ENCODE measurements at places on chromosomes 4 and X.

- no peak for DNase-seq
Observed at GRCh38 chrX:110404376-110404775, 45.7 kb downstream of the RTL9 start.

GRCh38 chr4:110294165-110294564 is 95.8 kb upstream of the ELOVL6 start:
- DNase-seq: no peak

- DNase-seq: no peak
Observed at GRCh38 chrX:9475984-9476383, 11.1 kb downstream of the TBL1X start.

- DNase-seq: no peak
Observed at GRCh38 chr4:159298502-159298901, 195.6 kb downstream of the RAPGEF2 start.

DNA sequence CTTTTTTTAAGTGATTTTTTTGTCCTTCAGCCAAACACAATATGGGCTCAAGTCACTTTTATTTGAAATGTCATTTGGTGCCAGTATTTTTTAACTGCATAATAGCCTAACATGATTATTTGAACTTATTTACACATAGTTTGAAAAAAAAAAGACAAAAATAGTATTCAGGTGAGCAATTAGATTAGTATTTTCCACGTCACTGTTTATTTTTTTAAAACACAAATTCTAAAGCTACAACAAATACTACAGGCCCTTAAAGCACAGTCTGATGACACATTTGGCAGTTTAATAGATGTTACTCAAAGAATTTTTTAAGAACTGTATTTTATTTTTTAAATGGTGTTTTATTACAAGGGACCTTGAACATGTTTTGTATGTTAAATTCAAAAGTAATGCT is 62.1 kb downstream of the EDNRA start:
- DNase-seq: no peak

GRCh38 chr4:29588617-29589016 is 1131.6 kb upstream of the PCDH7 start:
- no peak for DNase-seq

DNA sequence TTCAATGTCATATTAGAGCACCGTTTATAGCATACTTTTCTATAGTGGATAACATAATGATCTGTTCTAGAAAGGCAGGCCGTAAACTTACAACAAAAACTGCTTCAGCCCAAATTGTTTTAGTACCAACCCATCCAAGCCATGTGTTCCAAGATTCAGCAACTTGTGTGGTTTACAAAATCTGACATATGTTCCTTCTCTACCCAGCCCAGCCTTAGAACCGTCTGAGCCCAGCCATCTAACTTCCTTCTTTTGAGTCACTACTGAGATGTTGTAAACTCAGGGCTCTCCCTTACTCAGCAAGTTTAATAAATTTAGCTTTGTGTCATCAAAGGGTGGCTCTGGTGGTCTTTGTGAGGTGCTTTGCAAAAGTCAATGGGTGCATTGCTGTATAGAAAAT is 32.4 kb upstream of the REPS2 start:
- DNase-seq: no peak
